HepG2 (cell line): ENCODE measurements at places on chromosomes 5 and 9. TPM values are rescaled to one million over a fixed set of nuclear protein-coding genes. Genes with fewer than 3 reads are reported as not detected.

CDO1 gene
- 4.4 and 5.3 TPM in 2 replicates for total RNA-seq

TRIM36 gene
- total RNA-seq = 2.0 and 2.4 TPM in 2 replicates

CDH10 gene
- total RNA-seq = 0.04 TPM in 1 of 2 replicates, not detected in the other

- no peak for DNase-seq
Observed at GRCh38 chr5:171975262-171975876, 31.1 kb downstream of the FBXW11 start.

DNA sequence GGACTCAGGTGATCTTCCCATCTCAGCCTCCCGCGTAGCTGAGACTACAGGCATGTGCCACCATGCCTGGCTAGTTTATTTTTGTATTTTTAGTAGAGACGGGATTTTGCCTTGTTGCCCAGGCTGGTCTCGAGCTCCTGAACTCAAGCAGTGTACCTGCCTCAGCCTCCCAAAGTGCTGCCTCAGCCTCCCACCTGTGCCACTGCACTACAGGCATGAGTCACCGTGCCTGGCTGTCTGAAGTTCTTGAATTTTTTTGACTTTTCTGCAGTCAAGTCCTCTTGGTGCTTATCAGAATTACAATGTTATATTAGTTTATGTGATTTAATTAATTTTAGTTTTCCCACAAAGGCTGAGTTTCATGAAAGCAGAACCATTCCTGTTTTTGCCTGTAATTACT lies 9.8 kb downstream of the SPIN1 start:
- DNase-seq = no peak

GRCh38 chr9:15512889-15513288 lies 2.1 kb upstream of the PSIP1 start:
- DNase-seq = no peak

- DNase-seq = no peak
Observed at GRCh38 chr5:12652201-12652600, 748.0 kb upstream of the CTNND2 start.

DNA sequence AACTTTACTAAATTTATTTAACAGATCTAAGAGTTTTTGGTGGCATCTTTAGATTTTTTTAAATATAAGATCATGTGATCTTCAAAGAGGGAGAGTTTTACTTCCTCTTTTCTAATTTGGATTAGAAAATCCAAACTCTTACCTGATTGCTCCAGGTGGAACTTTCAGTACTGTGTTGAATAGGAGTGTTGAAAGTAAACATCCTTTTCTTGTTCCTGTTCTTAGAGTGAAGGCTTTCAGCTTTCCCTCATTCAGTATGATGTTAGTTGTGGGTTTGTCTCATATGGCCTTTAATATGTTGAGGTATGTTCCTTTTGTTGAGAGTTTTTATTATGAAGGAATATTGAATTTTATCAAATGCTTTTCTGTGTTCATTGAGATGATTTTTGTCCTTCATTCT lies 650.0 kb upstream of the SGCD start:
- DNase-seq = no peak

GABRP gene
- total RNA-seq = not detected in 2 replicates

- no peak for DNase-seq
Observed at GRCh38 chr5:115184770-115185169, 15.1 kb upstream of the TRIM36 start.

DNA sequence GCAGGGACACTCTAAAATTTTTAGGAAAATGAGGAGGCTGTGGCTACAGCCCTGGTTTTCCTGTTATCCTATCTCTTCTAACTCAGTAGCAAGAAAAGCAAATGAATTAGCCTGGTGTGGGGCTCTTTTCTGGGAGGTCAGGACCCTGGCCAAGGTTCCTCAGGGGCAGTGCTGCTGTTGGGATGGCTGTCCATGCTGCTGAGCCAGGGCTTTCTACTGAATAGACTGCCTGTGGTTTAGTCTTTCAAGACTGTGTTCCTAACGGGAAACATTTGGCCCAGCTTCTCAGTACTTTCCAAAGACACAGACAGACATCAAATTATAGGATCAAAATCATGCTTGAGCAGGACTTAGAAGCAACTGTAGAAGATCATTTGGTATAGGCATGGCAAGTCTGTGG lies 18.1 kb downstream of the TNC start:
- DNase-seq = no peak

ZDHHC21 gene
- 2.9 and 3.7 TPM in 2 replicates for total RNA-seq

- DNase-seq = no peak
Observed at GRCh38 chr9:116058421-116058820, 95.2 kb upstream of the PAPPA start.

GRCh38 chr5:134845335-134845851 lies 375 bp upstream of the C5orf24 start:
- no peak for DNase-seq

DNA sequence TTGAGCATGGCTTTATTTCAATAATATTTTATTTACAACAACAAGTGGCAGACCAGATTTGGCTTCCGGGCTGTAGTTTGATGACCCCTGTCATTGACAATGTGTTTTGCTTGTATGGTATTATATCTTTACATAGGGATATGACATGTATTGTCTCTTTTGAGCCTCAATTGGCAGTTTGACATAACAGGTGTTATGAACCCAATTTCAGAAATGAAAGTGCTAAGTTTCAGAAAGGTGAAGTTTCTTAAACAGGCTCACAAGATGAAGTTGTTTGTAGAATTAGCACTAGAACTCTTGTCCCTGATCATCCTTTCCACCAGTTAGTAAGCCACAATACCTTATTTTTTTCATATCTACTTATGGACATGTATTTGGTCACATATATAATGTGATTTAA lies 303.0 kb upstream of the GRIA1 start:
- no peak for DNase-seq

NRG2 gene
- not detected in 2 replicates for total RNA-seq

DNA sequence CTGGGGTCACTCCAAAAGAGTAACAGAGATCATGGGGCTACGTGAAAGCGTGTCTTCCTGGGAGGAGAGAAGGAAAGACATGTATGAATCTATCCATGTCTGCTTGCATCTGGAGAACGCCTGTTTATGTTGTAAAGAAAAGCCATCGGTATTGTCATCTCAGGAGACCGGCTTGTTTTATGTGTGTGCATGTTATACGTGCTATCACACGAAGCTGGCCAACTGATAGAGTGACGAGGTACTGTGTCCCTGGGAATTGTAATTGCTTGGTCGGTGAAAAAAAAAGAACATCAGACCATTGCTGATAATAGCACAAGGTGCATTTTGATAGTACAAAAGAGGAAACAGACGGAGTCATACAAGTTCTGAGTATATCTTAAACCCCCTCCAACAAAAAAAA lies 370 bp upstream of the CDH6 start:
- DNase-seq = no peak

DNA sequence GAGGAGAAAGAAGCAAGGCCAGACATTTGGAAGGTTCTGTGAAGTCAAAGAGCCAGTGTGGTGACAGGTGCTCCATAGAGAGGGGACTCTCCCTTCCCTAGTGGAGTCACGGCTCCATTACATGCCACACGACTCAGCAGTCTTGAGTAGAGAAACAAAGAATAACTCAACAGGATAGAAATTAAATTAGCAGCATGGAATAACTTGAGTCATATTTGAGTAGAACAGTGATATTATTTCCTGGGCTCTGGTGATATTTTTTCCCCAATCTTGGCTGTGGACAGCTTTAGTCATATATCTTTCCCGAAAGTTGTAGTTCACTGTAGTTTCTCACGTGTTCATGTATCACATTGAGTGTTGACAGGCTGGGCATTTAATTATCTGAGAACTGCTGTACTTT lies 149.7 kb upstream of the EFNA5 start:
- no peak for DNase-seq

- no peak for DNase-seq
Observed at GRCh38 chr9:34072410-34072809, 23.7 kb upstream of the UBAP2 start.

DNA sequence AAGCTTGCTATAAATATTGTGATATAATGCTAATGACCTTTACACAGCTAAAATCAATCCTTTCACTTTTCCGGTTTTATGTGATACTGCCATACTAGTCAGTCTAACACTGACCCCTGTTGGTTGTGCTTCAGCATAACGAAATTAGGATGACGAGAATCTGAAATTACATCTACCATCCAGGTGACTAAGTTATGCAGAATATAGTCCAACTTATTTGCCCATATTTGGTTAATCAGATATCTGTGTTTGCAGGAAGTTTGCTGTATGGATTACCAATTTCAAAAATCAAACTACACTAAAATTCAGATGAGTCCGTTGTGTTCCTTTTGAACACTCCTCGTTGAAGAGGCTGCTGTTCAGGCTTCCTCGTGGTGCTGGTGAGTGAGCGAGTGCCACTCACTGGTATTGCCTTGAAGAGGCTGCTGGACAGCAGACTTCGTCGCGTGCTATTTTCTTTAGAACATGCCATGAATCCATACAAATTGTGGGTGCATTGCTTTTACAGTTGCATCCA lies 32.5 kb downstream of the TENT4A start:
- DNase-seq = peak; percentile 45

DNA sequence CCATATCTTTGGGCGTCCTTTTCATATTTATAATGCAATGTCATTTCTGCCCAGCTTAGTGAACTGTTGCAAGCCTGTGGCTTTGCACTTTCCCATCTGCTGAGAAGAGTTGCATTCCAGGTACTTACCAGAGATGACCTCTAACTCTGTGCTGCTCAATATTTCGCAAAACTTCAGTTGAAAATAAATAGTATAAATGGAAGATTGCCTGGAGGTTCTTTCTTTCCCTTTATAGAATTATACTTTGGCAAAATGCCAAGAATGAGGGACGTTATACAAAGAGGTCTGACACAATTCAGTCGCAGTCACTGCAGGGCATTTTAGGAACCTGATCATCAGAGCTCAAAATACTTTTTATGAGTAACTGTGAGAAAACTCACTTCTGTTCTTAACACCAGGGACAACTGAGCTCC lies 18.9 kb upstream of the VLDLR start:
- no peak for DNase-seq

- DNase-seq = no peak
Observed at GRCh38 chr5:2530609-2531008, 220.9 kb downstream of the IRX2 start.

DNA sequence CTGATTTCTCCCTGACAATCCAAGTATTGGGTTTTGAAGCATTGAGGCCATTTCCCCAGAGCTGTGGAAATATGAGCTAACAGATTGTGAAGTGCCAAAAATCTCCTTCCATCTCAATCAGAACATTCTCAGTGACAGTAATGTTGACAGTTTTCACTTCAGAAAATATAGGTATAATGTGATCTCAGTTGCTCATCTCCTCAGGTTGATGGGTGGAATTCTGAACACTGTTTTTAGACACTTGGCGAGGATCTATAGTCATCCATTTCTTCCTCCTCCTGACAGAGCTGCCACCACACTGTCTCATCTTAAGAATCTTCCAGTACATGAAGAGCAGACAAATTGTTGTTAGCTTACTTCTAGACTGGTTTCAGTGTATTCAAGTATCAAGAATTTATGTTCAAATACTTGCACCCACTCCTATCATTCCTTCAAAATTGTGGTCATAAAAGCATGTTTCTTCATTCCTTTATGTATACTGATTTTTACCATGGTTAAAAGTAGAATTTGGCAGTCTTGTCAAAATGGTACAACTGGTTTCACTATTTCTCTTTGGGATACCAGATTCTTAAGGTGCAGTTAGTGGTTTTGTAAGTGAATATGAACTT lies 199.7 kb upstream of the TLE4 start:
- DNase-seq = no peak
